ENCODE measurements at places on chromosomes 6 and 20.

DNA sequence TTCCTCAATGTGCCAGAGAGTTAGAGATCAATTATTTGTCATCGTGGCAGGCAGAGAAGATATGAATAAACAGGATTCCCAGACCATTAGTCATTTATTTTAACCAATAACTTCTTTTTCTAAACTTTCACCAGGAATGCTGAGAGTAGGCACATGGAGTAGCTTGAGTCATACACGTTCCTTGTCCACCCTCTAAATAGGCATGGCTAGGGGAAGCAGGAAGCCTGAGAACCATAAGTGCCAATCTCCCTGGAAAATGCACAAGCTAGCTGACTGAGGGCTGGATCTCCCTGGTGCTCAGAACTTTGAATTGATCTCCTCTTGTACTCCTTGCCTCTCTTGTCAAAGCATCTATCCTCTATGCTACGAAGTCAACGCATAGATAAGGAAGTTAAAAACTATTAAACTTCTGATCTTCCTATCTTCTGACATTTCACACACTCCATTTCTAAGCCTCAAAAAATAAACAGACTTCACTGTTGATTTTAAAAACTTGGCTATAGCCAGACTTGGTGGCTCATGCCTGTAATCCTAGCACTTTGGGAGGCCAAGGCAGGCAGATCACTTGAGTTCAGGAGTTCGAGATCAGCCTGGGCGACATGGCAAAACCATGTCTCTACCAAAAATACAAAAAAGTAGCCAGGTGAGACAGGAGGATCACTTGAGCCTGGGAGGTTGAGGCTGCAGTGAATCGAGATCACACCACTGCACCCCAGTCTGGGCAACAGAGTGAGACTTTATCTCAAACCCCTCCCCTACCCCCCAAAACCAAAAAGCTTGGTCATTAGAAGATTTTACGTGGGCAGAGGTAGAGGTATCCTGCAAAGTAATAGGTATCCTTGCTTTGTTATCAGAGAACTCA is 11.8 kb downstream of the ADTRP start:
- no peak for DNase-seq

GRCh38 chr6:139530561-139530960 is 156.1 kb upstream of the CITED2 start:
- no peak for DNase-seq

DNA sequence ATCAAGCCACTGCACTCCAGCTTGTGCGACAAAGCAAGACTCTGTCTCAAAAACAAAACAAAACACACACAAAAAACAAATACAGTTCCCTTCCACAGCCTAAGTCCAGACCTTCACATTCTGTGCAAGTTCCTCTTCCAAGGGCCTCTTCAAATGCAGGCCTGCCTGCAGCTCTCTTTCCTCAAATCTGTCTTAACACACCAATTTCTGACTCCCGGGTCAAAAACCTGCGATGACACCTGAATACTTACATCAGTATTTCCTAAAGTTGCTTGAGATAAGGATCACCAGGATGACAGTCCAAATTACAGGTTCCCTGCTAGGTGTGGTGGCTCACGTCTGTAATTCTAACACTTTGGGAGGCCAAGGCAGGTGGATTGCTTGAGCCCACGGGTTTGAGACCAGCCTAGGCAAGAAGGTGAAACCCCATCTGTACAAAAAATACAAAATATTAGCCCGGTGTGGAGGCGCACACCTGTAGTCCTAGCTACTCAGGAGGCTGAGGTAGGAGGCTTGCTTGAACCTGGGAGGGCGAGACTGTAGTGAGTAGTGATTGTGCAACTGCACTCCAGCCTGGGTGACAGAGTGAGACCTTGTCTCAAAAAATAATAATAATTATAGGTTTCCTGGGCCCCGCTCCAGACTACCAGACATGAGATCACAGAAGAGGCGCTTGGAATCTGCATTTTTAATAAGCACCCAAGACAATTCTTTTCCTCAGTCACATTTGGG is 8.8 kb upstream of the PARD6B start:
- DNase-seq, result no peak

GRCh38 chr6:24245275-24245674 is 112.6 kb downstream of the DCDC2 start:
- no peak for DNase-seq

GRCh38 chr6:5416250-5416649 is 154.9 kb downstream of the FARS2 start:
- no peak for DNase-seq

DNA sequence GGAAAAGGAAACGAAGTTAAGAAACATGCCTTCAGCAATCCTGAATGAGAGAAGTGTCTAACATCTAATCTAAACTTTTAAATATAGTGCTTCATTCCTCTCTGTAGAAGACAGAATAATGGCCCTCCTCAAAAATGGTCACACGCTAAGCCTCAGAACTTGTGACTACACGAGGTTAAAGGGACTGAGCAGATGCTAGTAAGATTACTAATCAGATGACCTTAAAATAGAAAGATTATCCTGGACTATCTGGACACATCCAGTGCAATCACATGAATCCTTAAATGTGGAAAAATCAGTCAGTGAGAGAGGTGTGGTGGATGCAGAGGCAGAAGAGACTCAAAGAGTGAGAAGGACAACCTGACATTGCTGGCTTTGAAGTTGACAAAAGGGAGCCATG is 126.1 kb downstream of the TBX18 start:
- DNase-seq, result no peak

- DNase-seq, result no peak
Observed at GRCh38 chr20:57743450-57744095, 33.8 kb upstream of the PMEPA1 start.

DNA sequence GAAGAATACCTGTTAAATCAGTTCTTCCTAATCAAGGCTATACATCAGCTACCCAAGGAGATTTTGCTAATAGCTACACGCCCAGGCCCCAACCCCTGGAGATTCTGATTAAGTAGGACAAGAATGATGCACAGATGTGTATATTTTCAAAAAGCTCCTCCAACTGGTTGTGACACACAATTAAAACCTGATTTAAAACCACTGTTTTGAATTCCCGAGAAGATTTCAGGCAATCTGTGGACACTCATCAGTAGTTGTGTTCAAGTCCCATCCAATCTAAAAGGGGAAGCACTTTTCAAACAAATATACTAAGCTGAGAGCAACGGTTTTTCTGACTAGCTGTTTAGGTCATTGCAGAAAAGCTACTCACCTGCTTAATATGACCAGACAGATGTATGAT is 118.9 kb upstream of the NHSL1 start:
- no peak for DNase-seq

- no peak for DNase-seq
Observed at GRCh38 chr20:34558320-34559218, at the start of gene MAP1LC3A. TSS of gene MAP1LC3A (plus strand) at chr20:34558718. CDS start at chr20:34558869, 151 bp downstream.

- no peak for DNase-seq
Observed at GRCh38 chr20:17896771-17897369, 71.7 kb downstream of the SNX5 start.

GRCh38 chr6:151993364-151993763 is 185.9 kb downstream of the ESR1 start:
- DNase-seq, result no peak

DNA sequence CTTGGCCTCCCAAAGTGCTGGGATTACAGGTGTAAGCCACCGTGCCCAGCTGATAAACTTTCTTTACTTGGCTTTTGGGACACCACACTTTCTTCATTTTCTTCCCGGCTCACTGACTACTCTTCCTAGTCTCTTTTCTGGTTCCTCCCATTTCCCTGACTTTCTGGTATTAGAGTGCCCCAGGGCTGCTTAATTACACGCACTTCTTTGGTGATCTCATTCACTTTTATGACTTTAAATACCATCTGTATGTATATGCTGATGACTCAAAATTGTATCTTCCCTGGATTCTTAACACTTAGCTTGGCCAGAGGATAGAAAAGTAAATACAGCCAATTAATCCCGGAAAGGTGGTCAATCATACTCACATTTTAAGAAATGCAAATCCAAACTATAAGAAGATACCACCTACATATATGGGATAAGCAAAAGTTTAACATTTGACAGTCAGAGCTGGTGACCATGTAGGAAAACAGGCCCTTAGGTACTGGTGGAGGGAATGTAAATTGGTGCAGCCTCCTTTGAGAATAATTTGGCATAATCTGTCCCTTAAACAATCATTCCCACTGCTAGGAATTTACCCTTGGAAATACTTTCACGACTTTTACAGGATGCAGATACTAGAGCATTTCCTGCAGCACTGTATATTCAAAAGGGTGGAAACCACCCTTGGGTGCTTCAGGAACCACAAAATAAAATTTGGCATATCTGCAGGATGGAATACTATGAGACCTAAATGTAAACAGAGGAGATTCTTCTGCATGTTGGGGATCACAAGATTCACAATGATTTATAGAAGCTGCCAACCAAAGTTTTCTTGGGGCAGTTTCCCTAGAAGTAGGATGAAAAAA is 9.4 kb upstream of the NANP start:
- no peak for DNase-seq

DNA sequence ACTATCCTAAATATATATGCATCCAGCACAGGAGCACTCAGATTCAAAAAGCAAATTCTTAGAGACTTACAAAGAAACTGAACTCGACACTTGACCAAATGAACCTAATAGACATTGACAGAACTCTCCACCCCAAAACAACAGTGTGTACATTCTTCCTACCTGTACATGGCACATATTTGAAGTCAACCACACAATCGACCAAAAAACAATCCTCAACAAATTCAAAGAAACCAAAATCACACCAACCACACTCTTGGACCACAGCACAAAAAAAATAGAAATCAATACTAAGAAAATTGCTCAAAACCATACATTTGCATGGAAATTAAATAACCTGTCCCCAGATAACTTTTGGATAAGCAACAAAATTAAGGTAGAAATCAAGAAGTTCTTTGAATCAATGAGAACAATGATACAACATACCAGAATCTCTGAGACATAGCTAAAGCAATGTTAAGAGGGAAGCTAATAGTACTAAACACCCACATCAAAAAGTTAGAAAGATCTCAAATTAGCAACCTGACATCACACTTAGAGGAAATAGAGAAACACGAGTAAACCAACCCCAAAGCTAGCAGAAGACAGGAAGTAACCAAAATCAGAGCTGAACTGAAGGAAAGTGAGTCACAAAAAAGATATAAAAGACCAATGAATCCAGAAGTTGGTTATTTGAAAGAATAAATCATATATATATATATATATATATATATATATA is 12.5 kb upstream of the TREM1 start:
- DNase-seq, result no peak

DNA sequence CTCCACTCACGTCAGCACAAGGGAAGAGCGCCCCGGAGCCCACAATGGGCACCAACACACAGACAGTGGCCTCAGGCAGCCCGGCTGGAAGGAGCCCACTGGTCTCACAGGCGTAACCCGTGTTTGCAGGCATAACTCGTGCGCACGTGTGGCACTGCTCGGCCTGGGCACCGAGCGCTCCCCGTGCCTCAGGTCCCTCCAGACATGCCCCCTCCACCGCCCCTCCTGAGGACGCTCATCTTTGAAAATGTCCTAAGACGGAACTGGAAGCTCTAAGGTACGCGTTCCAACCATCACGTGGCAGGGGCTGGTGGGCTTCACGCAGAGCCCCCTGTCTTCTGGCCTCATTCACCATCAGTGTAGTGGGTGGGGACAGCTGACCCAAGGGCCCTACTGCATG is 44.6 kb downstream of the SSR1 start:
- no peak for DNase-seq

GRCh38 chr6:87755708-87756671 is 54.0 kb upstream of the AKIRIN2 start:
- no peak for DNase-seq

- peak; percentile 28 for DNase-seq
Observed at GRCh38 chr20:50478162-50478990, 31.8 kb upstream of the PTPN1 start.

DNA sequence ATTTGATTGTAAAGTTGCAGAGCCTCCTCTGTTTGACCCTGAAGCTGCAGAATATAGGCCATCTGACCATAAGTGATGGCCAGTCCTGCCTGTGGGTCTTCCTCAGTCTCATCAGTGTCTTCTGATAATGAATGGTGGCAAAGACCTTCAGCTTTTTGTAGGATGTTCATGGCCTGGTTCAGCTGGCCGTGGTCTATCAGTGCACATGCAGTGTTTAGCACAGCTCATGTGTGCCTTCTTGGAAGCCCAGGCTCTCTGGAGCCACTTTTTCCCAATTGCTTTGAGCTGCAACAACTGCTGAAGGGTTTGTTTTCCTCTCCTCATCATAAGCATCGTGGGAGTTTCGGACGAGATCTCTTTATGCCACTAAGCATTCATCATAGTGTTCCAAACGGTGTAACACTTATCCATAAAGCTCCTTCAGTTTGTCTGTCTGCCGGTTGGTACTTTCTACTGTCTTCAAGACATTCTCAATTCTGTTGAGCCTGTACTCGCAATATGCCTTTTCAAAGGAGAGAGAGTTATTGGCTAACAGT is 70.1 kb upstream of the TULP4 start:
- no peak for DNase-seq

DNA sequence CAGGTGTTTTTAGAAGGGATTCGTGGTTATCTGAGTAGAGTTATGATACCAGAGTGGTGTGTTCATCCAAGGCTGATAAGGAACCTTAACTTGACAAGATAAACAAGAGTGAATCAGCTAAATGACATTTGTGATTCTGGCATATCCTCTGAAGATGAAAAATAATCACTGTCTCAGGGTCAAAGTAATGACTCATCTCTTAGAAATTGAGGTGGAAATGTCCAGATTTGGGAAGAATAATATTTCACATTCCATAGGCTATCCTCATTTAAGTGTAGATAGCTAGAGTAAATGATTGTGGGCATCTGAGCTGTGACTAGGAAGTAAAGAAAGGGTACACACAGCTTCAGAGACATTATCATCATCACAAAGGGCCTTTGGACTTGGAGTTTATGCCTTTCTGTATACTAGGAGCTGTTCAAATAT is 255.7 kb downstream of the GJA1 start:
- DNase-seq, result no peak

DNA sequence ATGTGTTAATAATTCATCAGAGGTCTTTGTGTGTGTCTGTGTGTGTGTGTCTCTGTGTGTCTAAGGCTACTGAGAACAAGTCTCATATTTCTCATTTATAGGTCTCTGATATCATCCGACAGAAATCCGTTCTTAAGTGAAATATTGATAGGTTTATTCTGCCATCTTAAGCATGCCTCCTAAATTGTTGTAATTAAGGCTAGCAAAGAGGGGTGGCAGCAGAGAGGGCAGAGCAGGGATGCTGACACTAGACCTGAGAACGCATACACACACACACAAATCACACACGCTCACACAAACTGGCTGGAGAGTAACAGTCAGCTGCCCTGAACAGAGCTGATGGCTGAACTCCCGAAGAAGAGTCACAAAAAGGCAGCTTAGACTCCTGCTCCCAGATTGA is 84.9 kb upstream of the LRFN2 start:
- no peak for DNase-seq

- peak; percentile 33 for DNase-seq
Observed at GRCh38 chr6:134589512-134589911, 271.6 kb upstream of the SGK1 start.

Data from iPS DF 19.7 (cell line).